ENCODE measurements at places on chromosomes 12 and 14.

DNA sequence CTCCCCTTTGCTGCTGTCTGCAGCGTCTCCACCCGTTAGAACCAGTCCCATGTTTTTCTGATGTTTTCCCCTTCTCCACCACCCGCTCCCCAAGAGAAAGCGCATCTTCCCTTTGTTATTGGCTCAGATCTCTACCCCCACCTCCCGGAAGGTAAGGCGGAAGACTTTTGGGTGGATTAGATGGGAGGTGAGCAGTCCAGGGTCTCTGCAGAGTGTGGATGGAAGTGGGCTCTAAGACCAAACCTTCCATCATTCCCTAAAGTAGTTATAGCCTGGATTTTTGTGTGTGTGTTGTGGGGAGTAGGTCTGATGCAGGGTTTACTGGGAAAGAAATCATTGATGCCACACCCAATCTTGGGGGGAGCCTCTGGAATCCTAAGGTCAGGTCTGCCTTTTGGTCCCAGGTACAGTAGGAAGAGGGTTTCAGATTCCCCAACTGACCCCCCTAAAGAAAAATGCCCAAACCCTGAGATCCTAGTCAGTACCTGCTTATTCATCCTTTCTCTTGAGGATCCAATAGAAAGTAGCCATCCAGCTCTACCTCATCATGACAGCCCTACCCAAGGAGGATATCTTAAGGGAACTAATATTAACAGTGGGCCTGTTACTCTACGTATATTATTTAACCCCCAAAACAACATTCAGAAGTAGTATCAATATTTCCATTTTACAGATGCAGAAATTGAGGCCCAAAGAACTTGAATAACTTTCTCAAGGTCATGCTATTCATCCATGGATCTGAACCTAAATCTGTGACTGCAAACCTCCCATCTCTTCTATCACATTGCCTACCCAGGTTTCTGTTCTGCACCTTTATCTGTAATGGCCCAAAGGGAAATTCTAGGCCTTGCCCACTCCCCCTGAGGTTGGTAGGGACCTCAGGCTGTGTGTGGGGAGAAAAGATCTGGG is 1.1 kb downstream of the KIF5A start:
- no peak for DNase-seq

GRCh38 chr14:24692382-24693352 is 58.7 kb upstream of the GZMB start:
- DNase-seq = no peak

DNA sequence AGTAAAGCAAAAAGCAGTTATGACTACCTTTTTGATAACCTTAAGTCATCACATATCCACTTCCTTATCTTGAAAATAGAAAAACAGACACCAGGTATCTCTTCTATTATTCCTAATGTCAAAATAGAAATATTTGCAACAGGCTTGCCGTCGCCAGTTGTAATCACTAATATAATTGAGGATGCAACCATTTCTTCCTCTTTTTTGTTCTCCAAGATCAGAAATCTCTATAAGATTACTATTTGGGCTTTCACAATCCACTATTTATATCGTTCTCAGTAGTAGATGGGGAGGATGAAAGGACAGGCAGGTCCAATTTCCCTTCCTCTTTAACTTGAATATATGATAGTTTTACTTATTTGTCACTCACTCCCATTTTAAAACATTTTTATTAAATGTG is 130.2 kb upstream of the HMGA2 start:
- no peak for DNase-seq

DNA sequence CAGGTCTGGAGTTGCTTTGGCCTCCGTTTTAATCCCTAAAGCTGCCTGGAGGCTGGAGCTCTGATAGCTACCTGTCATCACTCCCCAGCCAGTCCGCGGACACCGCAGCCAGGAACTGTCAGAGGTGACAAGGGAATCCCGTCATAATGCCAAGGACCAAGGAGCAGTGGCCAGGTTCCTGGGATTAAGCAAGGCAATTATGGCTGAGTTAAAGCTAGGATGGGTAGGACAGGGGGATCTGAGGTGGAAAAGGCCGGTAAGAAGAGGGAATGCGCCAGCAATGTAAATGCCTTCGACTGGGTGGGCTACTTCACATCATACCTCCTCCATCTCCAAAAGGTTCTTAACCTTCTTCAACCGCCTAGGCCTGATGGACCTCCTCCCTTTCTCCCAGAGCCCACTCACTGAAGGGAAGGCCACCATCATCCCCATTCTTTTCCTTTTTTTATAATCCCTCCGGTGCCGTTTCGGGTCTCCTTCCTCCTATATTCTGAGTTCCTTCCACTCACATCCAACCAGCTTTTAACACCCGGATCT is 1.9 kb downstream of the PPP1R3E start:
- DNase-seq = peak; percentile 22

DNA sequence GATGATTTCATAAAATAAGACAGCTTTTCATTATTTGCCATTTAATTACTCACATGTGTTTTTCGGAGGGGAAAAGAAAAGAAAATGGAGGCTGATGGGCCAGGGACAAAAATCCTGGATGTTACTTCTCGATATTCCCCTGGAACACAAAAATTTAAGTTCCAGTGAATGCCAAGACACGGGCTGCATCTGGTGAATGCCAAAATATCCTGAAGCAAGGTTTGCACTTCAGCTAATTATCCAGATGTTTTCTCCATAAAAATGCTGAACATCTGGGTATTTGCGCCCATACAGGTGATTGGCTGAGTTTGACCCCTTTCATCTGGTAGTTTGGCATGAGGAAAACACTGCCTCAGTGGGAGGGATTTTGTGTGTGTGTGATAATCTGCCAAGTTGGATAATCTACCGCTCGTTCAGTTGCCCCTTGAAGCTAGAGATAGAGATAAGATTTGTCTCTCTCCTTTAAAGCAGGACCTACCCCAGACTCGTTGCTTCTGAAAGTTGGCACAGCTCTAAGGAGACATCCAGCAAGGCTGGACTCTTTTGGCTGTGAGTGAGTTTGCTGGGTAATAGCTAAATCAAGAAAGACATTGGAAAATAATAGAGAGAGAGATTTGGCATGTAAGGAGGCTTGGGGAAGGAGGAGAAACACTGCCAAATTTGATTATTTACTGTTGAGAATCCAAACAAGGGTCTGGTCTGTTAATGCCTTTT is 390.0 kb downstream of the EGLN3 start:
- DNase-seq = no peak

- DNase-seq = no peak
Measured at GRCh38 chr12:64526859-64527258, 74.9 kb downstream of the TBK1 start.

DNA sequence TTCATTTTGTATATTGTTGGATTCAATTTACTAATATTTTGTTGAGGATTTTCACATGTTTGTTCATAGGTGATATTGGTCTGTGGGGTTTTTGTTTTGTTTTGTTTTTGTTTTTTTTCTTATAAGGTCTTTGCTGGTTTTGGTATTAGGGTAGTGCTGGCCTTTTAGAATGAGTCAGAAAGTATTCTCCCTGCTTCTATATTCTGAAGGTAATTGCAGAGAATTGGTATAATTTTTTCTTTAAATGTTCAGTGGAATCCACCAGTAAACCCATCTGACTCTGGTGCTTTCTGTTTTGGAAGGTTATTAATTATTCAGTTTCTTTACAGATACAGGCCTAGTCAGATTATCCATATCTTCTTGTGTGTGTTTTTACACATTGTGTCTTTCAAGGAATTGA is 8.9 kb downstream of the TOGARAM1 start:
- no peak for DNase-seq

Data from MCF 10A (cell line).